Stimulated activated CD4-positive, alpha-beta T cell treated with anti-CD3 and anti-CD28 coated beads, Interleukin-2, amount 100 ng/mL, for 24 hours (primary cell): ENCODE measurements at places on chromosomes 4 and X.

- no peak for DNase-seq
Measured at GRCh38 chrX:129682979-129683378, 28.2 kb upstream of the APLN start.

DNA sequence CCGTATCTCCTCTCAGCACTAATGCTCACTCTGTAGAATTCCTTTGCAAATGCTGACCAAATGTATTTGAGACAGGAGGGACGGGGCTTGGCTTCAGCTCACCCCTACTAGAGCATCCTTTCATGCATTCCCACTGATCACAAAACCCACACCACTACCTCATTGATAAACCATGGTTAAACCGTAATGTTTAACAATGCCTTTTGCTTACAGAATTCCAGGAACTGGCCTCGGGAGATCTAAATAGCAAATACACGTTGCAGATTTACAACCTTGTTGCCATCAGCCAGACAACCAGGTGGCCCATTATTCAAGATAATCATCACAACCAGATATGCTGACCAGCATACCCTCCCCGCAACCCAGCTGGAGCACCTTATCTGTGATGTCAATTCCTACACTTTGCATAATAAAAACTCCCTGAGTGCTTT lies 391.9 kb downstream of the KCTD8 start:
- no peak for DNase-seq

- DNase-seq = no peak
Measured at GRCh38 chrX:69088171-69088938, 76.9 kb downstream of the PJA1 start.

DNA sequence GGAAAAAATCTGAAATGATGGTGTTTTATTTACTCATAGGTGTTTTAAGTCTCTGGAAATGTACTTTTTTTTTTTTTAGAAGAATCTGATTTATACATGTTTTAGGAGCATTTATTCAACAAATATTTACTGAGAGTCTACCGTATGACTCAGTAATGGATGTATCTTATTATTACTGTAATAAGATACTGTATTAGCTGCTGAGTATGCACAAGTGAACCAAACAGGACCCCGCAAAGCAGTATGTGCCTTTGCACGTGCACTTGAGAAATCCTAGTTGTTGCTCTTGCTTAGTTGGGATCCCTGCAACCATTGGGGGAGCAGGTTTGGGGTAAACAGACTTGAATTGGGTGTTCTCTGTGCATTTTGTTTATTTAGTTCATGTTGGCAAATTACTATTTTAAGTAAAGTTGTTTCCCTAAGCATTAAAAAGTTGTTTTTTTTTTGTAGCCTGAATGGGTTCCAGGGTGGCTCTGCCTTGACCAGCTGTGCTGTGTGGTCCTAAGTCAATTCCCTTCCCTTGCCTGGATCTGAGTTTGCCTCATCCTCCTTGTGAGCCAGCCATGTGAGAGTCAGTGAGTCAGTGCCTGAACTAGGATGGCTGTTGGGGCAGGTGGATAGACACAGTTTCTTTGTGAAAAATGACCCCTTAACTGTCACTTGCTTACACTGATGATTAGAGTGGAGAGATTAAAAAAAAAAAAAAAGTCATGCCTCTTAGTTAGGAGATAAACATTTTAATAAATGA lies 27.7 kb downstream of the DCUN1D4 start:
- DNase-seq = no peak

DNA sequence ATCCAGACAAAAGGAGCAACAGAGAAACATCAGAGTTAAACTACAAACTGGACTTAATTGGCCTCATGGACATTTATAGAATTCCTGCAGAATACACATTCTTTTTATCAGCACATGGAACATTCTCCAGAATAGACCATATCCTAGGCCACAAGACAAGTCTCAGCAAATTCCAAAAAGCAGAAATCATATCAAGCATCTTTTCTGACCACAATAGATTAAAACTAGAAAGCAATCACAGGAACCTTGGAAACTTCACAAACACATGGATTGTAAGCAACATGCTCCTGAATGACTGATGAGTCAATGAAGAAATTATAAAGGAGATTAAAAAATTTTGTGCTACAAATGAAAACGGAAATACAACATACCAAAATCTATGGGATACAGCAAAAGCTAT lies 526.7 kb downstream of the PCDH7 start:
- no peak for DNase-seq

GRCh38 chr4:109298279-109299010 lies 4.0 kb downstream of the COL25A1 start:
- DNase-seq = no peak

DNA sequence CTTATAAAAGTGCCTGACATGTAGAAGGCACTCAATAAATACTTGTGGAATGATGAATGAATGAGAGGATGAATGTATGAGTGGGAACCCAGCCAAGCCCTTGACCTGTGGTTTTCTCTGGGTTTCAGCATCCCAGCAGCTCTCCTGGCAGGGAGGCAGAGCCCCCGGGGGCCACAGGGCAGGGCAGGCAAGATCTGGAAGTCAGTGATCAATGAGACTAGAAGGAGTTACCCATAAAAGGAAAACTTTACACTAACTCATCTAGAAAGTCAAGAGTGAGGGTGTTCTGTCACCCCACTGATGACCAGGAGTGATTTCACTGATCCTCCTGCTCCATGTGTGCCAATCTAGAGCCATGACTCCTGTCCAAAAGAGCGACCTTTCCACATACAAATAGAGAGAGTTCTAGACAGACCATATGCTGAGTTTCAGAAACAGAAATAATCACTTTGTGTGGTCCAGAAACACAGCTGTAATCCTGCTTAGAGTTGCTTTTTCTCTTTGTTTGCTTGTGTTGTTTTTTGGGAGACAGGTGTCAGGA lies 37.4 kb downstream of the MGARP start:
- DNase-seq = no peak

- peak; percentile 66 for DNase-seq
Measured at GRCh38 chrX:123859409-123859845, 426 bp upstream of the XIAP start.

DNA sequence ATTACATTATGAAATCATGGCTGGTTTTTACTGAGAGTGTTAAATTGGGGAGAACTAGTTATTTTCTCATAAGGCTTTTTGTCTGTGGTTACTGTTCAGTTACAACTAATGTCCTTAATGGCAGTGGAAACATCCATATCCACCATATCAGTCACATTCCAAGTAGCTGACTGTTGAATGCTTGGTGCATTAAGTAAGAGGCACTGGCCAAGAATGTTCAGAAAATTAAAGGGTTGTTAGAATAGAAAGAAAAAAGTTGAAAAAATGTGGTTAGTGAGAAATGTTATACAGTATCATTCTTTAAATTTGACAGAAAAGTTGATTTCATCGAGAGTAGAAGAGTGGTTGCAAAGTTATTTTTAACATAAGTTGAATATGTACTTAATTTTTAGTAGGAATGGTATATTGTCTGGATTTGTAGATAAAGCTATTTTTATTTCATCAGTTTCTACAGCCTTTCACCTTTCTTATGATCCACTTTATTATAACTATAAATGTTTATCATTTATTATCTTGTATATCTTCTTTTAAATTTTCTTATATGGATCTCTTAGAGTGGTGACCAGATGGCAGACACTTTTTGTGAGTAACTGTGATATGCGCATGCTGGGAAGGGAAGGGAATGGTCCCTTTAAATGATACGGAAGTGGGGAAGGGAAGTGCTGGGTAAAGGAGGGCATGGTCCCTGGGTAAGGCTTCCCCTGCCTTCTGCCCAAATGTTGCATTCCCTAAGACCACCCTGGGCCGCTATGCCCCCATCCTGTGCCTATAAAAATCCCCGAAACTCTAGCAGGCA lies 2407.1 kb downstream of the ARAP2 start:
- DNase-seq = no peak

- DNase-seq = no peak
Measured at GRCh38 chr4:176745902-176746301, 46.8 kb downstream of the VEGFC start.

GRCh38 chr4:52640808-52641565 lies 18.1 kb downstream of the USP46 start:
- DNase-seq = no peak

GRCh38 chr4:156512622-156513021 lies 459.0 kb downstream of the PDGFC start:
- no peak for DNase-seq

GRCh38 chr4:173301518-173302201 lies 32.5 kb downstream of the HMGB2 start:
- no peak for DNase-seq

DNA sequence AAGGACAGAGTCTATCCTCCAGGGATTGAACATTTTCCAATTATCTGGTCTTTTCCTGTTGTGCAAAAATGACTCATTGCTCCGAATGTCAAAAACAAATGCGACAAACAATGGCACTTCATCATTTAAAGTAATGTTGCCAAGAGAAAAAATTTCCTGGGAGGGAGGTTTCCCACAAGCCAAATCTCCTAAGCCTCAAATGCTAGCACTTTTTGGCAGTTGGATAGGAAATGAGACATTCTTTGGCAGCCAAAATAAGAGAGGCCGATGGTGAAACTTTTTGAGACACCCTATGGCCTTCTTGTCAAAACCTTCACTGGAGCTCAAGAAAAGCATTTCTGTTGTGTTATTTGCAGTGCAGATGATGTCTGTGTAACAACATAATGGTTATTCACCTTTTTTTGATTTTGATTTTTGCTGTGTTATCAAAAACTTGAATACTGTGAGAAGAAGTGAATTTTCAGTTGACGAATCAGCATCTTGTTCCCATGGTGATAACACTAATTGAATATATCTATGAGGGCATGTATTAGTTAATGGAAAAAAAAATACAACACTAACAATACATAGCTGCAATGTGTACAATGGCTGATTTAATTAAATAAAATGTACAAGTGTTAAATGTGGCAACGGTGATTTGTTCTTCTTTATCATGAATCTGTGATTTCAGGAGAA lies 333.8 kb downstream of the ANK2 start:
- DNase-seq = no peak

DNA sequence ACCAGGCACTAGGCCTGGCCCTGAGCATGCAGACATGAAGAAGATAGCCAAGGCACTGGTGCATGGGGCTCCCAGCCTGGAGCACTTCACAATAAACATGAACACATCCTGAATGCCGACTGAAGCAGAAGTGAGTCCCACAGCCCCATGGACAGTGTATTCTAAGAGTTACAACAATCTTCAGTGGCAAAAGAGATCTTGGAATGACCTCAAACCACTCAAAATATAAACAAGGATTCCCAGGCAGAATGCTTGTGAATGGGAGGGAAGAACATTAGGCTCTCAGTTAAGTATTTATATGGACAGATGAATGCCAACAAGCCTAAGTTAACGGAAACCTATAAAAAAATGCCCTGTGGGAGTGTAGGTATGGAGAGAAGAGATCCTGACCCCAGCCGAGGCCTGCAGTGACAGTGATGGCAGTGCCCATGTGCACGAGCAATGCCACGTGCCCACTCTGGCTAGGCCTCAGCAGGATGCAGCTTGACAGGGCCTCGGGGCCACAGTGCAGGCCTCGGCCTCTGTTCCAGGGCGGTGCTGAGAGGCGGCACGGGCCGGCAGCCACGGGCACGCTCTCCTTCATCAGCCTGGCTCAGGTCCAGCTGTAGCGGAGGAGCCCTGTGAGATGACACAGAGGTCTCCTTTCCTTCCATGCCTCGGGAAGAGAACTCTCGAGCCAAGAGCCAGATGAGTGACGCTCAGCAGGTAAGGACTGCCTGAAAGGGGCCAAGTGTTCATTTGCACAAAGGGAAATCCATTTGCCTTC lies 49.2 kb downstream of the IRF2 start:
- DNase-seq = no peak

DNA sequence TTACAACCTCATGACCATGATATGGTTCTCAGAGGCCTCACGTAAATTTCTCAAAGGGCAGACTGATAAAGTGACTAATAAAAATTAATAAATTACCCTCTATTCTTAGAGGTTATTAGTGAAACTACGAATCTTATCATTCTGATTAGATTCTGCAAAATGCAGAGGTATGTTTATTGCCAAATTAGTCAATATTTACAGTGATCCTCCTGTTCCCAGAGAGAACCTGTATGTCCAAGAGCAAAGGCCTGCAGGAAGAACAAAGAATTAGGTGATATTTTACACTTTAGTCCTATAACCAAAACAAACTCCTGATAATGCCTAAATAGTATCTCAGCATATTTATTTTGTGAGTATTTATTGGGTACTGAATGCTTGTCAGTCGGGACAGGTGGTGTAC lies 58.1 kb downstream of the FAM13A start:
- no peak for DNase-seq

DNA sequence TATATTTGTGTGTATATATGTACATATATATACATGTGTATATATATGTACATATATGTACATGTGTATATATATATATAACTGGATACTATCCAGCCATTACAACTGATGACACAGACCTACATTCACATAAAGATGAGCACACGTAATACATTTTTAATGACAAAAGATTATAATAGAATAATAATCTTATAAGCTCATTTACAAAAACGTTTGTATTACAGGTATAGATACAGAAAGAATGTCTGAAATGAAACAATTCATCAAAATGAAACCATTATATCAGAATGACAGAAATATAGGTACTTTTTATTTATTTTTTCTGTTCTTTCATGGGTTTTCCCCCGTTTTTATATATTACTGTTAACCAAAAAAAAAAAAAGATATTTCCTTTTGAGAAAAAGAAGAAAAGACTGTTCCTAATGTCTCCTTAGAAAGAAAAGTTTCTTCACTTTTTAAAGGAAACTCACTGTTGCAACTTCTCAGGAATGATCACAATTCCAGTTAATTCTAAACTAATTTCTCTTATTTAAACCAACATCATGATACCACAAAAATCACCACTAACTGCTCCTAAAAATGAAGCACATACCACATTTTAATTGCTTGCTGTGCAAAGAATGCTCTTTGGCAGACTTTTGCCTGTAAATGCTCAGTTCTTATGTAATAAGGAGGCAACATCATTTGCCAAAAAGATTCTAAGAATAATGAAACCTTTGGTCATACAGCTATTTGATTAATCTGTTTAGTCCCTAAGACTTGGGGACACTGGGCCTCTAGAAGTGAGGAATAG lies 18.9 kb downstream of the LEF1 start:
- no peak for DNase-seq

DNA sequence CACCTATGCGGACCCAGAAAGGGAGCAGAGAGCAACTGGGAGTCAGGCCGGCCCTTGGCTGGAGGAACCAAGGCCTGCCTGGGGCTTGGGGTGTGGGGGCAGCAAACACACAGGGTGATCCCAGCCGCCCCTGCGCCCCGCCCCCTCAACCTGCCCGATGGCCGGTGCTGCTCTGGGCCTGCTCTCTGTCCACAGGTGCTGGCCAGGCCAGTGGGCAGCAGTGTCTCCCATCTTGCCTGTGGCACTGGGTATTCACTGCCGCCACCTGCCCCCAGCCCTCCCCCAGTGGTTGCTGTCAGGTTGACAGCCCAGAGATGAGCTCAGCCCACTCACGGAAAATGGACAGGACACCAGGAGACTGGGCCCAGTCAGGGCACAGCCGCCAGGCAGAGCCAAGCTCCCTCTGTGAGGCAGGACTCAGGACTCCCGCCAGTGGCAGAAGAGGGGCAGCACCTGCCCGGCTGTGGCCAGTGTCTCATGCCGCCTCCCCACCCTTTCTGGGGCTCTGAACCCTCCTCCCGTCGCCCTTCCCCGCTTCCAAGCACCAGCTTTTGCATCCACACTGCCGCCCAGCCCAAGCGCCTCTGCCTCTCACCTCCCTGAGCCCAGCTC lies 4.7 kb downstream of the NKX1-1 start:
- no peak for DNase-seq
